ENCODE measurements at places on chromosomes 1 and 21.
A peak's percentile ranks its signal among the peaks of the same experiment; 100 is the strongest.

DNA sequence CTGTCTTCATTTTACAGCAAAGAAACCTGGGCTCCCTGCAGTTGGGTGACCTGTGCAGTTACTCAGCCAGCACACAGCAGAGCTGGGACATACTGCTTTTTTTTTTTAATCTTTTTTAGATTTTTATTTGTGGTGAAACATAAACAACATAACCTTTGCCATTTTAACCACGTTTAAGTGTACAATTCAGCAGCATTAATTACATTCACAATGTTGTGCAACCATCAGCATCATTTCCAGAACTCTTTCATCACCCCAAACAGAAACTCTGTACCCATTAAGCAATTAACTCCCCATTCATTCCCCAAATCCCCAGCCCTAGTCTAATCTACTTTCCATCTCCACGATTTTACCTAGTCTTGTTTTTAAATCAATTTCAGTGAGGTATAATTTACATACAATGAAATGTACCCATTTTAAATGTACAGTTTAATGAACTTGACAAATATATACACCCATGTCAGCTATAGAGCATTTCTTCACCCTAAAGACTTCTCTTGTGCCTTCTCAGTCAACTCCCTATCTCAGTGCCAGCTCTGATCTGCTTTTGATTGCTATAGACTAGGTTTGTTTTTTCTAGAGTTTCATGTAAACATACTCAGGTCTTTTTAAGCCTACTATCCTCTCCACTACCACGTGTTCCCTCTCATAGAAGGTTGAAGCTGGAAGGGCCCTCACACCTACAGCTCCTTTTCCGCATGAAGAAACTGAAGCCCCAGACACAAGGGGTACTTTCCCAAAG, 37.8 kb upstream of the C8B start:
- no peak for DNase-seq

DNA sequence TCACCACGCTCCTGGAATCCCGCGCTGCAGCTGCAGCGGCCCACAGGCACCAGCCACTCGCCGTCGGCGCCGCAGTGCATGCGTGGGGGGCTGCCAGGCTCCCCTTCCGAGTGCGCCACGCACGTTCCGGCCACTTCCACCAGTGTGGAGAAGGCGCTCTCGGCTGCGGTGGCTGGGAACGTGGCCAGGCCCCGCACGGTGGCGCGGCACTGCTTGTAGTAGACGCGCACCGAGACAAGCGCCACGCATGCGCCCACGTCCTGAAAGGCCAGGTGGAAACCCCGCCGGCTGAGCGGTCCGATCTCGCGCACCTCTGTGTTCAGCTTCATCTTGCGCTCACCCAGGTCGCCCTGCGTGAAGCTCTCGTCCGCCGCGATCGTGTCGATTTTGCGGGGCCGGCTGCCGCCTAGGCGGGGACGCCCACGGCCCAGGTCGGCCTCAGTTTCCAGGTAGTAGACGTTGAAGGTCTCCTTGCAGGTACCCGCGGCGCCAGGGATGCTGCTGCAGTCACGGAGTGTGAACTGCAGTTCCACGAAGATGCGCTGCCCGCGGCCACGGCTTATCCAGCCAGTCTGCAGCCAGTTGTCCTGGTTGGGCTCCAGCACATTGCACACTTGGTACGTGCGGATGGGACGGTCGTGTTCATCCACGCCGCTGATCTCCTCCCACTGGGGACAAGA, 3.4 kb downstream of the EPHA10 start:
- DNase-seq = no peak

GRCh38 chr1:248814351-248814750, 11.4 kb downstream of the SH3BP5L start:
- DNase-seq = no peak

GRCh38 chr1:170863621-170864020, 71.7 kb upstream of the MROH9 start:
- DNase-seq = no peak

GRCh38 chr1:155185783-155186066, 12.1 kb downstream of the TRIM46 start:
- DNase-seq = no peak

DNA sequence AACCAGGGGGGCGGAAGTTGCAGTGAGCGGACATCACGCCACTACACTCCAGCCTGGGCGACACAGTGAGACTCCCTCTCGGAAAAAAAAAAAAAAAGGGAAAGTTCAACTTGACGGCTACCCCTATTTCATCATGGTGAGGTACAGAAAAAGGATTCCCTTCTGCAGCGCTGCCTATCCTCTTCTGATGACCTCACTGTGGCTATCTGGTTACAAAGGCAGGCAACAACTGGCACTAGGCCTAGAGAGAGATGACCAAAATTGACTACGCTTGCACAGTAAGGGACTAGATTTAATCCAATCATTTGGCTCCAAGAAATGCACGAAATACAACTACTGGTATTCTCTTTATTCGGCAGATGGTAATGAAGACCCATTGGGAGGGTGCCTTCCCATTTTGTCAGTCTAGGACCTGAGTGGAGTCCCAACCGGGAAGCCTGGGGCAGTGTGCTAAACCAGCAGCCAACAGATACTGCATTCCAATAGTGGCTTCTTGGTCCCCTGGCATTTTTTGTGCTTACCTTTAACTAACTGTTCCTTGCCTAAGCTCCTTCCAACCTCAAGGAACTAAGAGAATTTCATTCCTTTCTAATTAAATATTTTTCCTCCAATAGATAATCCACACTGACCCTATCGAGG, 36.6 kb downstream of the ITPKB start:
- DNase-seq = peak; percentile 51

DNA sequence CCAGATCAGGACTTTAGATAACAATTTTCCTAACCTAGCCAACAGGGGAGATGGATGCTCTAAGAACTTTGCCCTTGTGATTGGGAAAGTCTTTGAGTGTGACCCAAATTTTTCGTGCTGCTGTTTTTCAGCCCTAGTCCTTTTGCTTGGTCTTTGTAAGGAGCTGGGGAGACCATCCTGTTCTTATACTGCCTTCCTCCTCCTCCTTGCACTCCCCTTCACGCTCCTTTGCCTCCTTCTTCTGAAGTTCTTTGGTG, 5.7 kb downstream of the KCNQ4 start:
- no peak for DNase-seq

DNA sequence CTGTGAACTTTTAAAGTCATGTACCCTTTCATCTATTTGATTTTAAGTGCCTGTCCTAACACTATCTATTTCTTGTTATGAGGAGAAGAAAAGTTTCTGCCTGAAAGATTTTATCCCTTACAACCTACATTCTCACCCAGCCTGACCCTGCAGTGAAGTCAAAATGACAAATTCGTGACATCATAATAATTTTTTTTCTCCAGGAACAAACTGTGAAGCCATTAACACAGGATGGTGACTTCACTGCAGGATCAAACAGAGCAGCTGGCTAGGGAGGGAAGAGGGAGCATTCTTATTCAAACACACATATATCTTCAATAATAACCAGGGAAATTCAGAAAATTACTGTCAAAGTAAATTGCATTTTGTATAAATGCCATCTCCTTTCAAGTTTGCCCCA, 147.8 kb upstream of the PRMT6 start:
- no peak for DNase-seq

DNA sequence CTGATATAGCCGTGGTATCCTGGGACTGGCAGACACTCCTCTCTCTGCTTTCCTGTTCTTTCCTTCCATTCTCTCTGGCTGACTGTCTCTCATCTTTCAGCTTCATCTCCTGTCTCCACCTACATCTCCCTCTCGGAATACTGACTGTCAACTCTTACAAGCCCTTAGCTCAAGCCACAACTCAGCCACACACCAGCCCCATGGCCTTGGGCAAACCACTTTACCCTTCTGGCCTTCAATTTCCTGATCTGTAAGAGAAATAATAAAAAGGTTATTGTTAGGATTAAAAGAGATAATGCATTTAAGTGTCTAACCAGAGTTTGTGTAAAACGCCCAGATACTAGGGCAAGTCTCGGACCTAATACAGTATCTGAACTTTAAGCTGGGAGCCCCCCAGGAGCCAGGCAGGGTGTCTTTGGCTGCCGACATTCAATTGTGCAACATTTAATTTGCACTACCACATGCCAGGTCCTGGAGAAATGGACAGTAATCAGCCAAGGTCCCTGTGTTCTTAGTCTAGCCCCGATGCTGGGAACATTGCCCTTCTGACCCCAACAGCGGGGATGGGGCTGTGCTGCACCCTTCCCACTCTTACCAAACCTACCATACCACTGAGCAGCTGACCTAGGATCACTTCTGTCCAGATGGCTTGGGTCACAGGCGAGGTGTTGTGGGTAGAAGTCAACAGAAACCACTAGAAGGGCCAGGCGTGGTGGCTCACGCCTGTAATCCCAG, 5.1 kb downstream of the ECHDC2 start:
- DNase-seq = no peak

DNA sequence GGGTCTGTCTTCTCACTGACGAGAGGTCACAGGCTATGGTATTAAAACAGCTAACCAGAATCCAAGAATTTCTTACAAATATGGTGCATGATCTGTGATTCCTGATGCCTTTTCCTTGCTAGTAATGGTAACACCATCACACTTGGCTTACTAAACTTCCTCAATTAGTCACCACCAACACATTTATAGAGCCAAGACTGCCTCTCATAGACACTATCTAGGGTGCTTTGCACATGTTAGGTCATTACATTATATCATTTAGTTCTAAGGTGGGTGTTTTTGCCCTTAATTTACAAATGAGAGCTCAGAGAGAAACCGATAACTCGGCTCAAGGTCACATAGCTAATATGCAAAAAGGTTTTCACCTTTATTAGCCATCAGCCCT, 8.7 kb downstream of the KIF21B start:
- DNase-seq = no peak

- no peak for DNase-seq
These were observed 80.9 kb downstream of the ABCA4 start for GRCh38 chr1:94039871-94040569.

DNA sequence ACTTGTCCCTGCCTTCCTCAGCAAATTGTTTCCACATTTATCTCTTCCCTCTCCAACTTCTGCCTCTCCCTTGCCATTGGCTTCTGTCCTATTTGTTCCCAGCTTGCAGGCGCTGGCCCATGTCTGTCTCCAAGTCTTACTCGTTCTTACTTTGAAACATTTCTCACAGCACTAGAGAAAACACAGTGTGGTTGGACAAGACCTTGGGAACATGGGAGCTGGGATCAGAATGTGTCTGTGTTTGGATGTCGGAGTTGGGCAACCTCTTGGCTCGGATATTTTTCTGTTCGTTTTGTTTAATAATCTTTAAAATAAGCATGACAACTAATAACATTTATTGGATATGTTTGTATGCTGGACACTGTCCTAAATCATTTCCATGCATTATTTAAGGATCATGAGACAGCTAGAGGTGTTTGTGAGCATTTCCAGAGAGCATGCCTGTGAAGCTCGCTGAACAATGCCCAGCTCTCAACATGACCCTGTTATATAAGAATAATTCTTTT, 5.9 kb upstream of the BRWD1 start:
- DNase-seq = no peak

GRCh38 chr1:243496806-243497205, 241.0 kb downstream of the SDCCAG8 start:
- DNase-seq = no peak

DNA sequence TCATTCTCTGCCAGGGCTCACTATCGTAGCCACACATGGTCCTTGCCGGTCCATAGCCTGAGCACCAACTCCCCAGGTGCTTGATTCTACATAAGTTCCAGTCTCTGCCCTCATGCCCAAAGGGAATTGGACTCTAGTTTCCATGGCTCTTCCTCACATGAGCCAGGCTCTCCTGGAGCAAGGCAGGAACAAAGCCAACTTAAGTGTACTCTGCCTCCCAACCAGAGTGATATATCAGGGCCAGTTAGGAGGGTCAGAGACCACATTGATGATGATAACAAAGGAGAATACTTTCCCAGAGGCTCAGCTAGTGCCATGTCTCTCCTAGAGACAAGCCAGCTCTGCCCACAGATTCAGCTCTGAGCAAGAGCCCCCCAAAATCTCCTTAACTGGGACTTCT, 70.9 kb downstream of the ERI3 start:
- no peak for DNase-seq

DNA sequence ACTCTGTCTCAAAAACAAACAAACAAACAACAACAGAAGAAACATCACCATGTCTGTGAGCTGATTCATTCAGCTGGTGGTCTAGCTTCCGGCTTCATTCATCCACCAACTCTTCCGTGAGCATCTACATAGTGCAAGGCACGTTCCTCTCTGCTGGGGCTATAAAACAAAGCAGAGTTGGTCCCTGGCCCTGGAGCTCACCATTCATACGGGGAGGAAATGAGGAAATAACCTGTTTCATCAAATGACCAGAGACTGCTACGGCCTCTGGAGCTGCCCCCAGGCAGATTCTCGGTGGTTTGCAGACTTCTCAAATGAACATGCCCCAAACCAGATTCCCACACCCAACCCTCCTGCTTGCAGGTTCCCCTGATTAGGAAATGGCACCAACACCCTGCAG, 41.0 kb upstream of the ID3 start:
- DNase-seq = no peak

DNA sequence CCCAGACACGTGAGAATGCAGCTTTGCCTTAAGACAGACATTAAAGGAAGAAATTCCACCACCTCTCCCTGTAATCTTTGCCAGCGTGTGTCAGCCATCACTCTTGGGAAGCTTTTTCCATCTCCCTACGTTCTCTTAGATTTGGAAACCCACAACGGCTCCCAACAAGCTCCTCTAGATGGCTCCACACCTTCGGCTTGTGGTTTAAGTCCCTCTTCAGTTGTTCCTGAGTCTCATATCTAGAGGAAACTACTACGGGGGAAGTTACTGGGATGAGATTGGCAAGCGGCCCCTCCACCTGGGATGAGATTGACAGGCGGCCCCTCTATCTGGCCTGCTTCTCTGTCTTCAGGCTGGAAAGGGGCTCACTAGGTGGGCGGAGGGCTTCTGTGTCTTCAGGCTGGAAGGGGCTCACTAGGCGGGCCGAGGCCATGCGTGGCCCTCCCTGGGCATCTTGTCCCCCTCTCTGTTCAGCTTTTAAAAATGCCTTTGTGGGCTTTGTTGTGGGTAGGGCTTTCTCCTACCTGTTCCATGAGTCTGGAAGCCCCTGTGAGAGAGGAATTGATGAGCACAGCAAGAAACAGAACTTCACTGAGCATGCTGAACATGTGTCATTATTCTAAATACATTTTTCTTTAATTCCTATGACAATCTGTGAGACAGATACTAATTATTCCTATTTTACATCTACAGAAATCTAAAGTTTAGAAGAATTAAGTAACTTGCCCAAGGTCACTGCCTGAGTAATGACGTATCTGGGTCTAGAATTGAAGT, 670.5 kb downstream of the KIF26B start:
- no peak for DNase-seq

GRCh38 chr1:158509471-158510156, 37.6 kb downstream of the OR10R2 start:
- DNase-seq = no peak

GRCh38 chr21:31514598-31514997, 144.9 kb upstream of the SOD1 start:
- no peak for DNase-seq

GRCh38 chr1:179447489-179447888, 81.7 kb downstream of the AXDND1 start:
- DNase-seq = peak; percentile 17

- no peak for DNase-seq
These were observed 2.7 kb downstream of the FCER1G start for GRCh38 chr1:161217831-161218230.

GRCh38 chr21:41630249-41630648, 122.3 kb upstream of the TMPRSS2 start:
- no peak for DNase-seq

- no peak for DNase-seq
These were observed 17.8 kb downstream of the ORC1 start for GRCh38 chr1:52386458-52386857.

Data from LNCaP clone FGC (cell line).